ENCODE measurements at places on chromosomes 13 and 19.

DNA sequence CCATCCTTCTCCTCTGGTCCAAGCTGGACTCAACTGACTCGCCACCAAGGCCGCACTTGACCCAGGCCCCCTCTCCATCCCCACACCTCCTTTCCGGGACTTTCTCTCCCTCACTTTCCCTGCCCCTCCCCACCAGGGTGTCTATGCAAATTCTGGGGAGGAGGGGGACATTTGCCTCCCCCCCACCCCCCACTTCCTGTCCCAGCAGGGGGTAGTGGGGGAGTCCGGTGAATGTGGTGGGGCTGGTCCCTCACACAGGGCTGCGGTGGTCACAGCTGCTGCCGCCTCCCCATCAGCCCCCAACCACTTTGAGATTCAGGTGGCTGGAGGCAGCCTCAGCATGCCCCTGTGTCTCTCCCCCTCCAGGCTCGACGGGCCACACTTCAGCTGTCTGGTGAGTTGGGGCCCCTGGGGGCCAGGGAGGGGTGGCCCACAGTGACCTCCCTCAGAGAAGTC lies 870 bp downstream of the SPIB start:
- DNase-seq: no peak

DNA sequence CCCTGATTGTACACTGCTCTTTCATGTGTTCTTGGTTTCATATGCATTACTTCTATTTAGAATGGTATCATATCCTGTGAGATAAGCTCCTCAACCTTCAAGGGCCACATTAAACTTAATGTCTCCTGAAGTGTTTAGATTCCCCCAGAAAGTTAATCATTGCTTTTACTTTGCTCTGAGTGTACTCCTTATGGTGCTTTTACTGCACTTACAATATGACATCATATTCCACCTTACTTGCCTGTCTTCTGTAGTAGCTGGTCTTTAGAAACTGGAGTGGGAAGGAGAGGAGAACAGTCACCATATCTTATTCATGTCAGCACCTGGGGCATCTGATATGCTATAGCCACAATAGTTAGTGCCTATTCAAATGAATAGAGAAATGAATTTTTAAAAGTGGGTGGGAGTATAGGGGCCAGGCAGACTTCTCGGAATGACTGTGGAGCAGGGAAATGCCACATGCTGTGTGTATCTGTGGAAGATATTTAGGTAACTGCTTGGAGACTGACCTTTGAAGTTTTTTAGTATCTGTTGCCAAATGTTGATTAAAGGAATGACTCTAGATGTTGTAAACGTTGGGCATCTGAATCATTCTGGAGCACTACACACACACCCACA lies 40.2 kb downstream of the SLAIN1 start:
- DNase-seq: no peak

- DNase-seq: no peak
These were observed 550.3 kb downstream of the GPC6 start for GRCh38 chr13:93776936-93777335.

GRCh38 chr19:45472563-45473366 lies 5.0 kb downstream of the FOSB start:
- DNase-seq: no peak

GRCh38 chr19:49441210-49441959 lies at the start of gene SLC17A7:
SLC17A7 (minus strand) TSS chr19:49441527; CDS start chr19:49441379, 148 bp downstream.
- no peak for DNase-seq

DNA sequence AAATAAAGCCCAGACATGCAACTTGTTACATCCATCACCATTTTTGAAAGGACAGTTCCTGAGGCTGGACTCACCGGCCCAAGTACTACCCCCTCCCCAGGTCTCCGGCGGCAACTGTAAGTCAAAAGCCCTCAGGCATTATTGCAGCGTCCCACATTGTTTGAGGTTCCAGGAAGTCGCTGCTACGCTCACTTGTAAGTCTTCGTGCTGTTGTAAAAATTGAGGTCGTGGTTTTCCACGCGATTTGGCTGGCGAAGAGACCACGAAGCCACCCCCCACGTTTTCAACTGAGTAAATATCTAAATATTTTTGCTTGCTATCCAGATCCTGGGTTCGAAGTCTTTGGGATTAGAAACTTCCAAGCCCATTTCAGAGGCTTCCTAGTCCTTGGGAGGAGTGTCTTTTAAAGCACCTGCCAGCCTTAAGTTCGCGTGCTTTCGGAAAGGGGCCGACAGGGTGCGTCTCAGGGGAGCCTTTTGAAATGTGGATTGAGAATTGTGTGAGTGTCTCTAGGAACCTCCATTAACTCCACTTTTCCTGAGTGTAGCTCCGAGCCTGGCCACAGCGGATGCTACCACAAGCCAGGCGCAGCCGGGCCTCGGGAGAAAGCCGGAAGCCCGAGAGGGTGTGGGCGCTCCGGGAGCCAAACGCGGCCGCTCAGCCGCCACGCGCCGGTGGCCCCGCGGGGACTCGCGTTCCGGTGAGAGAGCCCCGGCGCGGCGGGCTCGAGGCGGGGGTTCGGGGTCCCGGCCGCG lies 434 bp upstream of the FNDC3A start:
- DNase-seq: peak; percentile 46

- no peak for DNase-seq
These were observed 60.1 kb downstream of the HSPH1 start for GRCh38 chr13:31101472-31102170.

DNA sequence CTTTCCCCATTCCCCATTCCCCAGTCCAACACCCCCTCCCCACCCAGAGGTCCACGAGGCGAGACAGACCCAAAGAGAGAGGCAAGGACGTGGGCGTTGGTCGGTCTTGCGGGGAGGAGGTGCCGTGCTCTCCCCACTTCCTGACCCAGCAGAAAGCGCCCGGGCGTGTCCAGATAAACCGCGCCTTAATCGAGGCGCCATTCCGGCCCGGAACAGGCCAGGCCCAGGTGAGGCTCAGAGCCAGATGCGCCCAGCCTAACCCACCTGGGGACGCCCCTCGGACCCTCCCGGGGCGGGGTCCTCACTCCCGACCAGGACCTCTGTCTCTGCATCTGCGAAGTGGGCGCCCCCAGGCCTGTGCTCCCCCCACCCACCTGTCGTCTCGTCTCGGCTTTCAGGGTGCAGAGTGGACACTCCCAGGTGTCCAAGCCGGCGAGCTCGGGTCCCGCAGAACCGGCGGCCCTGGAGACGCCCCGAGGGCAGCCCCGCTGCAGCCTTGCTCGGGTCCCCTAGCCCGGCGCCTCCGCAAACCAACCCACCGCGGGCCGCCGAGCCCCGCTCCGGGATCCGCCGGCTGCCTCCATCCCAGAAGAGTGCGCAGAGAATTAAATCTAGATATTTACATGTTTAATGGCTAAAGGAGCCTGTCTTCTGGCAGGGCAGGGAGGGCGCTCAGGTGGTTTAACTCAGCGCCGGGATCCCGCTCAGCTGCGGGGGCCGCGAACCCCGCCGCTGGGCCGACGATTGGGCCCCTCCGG lies 5.0 kb upstream of the ONECUT3 start:
- no peak for DNase-seq

- peak; percentile 9 for DNase-seq
These were observed 30.6 kb upstream of the IGSF23 start for GRCh38 chr19:44582581-44583265.

GRCh38 chr13:113947311-113948033 lies 26.4 kb downstream of the C13orf46 start:
- DNase-seq: no peak

DNA sequence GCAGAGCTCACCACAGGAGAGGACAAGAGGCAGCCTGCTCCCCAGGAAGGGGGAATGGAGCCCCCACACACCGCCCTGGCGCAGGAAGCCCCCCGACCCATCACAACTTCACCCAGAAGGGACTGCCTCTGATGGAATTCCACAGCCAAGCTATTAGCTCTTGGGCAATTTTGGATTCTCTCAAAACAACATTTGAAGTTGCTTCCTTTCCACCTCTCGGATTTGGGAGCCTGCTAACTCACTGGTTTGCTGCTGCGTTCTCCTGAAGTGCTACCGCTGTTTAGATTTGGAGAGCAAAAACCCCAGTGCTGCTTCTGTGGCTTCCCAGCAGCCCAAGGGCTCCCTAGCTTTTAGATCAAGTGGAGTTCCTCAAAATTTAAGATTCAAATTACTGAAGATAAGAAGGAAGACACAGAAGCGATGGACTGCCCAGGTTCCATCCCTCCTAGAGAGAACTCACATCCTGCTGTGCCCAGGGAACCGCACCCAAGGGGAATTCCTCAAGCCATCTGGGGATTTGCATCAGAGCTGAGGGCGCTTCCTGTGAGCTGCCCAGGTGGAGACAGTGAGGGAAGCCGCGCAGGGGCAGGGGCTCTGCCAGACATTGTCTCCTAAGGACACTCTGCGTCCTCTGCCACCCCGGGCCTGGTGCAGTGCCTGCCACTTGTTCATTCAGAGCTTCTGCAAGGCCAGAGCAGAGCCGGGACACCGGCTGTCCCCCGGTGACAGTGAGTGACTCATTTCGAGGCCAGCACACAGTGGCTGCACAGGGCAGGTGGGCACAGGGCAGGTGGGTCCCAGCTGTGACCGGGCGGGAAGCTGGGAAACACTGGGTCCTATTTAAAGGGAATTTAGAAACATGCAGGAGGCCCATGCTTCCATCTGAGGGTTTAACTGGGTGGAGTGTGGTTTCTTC lies 45.5 kb downstream of the COL4A1 start:
- DNase-seq: no peak

GRCh38 chr19:40035996-40036395 lies 20.0 kb downstream of the ZNF780B start:
- no peak for DNase-seq

DNA sequence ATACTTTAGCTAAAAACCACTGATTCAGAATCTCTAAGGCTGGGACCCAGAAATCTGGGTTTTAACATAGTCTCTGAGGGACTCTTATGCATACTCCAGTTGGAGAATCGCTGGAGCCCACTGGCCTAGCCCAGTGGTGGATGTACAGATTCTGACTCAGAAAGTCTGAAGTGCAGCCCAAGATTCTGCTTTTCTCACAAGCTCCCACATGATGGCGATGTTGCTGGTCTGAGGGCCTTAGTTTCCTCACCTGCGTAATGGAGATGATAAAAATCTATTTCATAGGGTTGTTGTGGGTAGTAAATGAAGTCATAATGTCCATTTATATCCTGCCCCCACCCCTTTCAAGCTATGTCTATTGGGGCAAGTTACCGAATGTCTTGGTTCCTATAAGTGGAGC lies 7.7 kb upstream of the CDADC1 start:
- peak; percentile 14 for DNase-seq

- DNase-seq: no peak
These were observed 51.2 kb downstream of the FLT3 start for GRCh38 chr13:28049215-28049614.

DNA sequence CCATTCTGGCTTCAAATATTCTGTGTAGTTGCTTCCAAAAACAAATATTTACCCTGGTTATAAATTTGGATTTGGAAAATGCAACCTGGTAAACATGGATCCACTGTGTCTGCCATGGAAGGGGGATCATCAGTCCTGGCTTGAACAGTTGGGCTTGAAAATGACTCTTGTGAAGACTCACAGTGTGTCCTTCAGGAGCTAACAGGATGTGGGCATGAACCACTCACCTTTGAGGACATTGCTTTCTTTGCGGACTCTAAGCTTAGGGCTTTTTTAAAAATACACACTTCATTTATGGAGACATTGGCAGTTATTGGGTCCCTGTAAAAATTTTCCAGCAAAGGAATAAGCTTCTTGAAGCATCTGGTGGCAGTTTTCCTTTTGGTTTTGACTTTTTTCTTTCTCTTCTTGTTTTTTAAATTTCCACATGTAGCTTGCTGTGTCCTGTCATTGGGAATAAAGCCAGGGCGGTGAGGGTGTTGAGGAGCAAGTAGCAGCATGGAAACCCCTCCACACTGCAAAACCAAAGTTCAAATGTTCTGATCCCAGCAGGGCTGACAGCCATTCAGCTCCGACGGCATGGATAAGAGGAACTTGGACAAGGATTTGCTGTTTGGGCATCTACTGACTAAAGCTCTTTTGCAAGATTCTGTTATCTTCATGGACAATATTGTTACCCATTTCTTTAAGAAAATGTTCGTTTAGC lies 39.5 kb upstream of the SERP2 start:
- no peak for DNase-seq

GRCh38 chr19:15397236-15397635 lies 17.6 kb upstream of the AKAP8 start:
- DNase-seq: no peak

- no peak for DNase-seq
These were observed 238.3 kb upstream of the KLF12 start for GRCh38 chr13:74372511-74372910.

DNA sequence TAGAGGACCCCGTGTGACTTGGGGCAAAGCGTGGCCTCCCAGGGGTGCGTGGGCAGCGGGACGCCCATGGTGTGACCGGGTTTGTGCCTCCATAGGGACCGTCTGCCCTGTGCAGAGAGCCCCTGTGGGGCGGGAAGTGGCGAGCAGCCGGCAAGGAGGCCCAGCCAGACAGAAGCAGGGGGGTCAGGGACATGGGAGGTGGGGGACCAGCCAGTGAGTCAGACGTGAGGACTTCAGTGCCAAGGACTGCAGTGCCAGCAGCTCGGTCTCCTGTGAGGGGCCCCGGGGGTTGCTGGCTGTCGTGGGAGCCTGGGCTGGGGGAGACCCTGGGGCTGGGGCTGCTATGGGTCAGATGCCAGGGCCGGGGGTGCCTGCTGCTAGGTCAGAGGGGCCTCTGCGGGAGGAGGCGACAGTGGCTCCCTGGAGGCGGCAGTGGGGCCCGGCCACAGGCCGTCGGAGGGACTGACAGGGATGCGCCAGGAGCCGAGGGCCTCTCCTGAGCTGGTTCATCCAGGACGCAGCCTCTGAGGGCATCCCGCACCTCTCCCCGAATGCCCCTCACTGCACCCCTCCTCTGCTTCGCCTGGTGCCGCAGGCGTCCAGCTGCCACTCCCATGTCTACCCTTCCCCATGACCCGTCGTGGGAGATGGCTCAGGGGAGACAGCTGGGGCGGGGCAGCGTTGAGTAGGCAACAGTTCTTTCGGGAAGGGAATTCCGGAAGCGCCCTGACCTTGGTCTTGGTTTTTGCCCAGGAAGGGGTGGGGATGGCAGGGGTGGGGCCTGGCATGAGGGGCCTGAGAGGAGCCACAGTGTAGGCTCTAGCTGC lies 80.0 kb downstream of the KDM4B start:
- no peak for DNase-seq

DNA sequence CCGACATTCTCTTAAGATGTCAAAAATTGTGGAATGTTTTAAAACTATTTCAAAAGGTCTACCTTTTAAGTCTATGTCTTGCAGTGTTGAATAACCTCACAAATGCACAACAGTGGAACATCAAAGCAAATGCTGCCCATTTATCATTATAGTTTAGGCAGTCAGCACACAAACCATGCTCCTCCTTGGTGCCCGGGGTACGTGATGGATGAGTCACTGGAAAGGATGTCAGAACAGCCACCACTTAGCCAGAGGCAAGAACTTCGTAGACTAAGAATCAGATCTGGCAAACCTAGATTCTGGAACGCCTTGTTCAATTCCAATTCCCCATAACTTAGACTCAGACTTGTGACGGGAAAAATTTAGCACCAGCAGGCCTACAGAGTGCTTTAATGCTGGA lies 343.6 kb downstream of the FGF9 start:
- no peak for DNase-seq

Measured in stimulated activated CD4-positive, alpha-beta T cell treated with anti-CD3 and anti-CD28 coated beads, Interleukin-1b, Interleukin-23, amount 100 ng/mL, for 4 hours (primary cell).